ENCODE measurements at places on chromosomes 12 and 14.

- DNase-seq: no peak
Observed at GRCh38 chr14:45790293-45790692, 537.3 kb upstream of the MIS18BP1 start.

DNA sequence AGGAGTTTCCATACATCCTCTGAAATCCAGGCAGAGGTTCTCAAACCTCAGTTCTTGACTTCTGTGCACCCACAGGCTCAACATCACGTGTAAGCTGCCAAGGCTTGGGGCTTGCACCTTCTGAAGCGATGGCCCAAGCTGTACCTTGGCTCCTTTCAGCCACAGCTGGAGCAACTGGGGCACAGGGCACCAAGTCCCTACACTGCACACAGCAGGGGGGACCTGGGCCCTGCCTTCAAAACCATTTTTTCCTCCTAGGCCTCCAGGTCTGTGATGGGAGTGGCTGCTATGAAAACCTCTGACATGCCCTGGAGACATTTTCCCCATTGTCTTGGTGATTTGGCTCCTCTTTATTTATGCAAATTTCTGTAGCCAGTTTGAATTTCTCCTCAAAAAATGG lies 10.6 kb downstream of the AREL1 start:
- DNase-seq: no peak

- no peak for DNase-seq
Observed at GRCh38 chr12:21906919-21907493, 34.2 kb downstream of the ABCC9 start.

- DNase-seq: no peak
Observed at GRCh38 chr12:76413121-76413520, 64.9 kb upstream of the BBS10 start.

GRCh38 chr14:71682337-71682736 lies 249.9 kb upstream of the RGS6 start:
- DNase-seq: no peak

DNA sequence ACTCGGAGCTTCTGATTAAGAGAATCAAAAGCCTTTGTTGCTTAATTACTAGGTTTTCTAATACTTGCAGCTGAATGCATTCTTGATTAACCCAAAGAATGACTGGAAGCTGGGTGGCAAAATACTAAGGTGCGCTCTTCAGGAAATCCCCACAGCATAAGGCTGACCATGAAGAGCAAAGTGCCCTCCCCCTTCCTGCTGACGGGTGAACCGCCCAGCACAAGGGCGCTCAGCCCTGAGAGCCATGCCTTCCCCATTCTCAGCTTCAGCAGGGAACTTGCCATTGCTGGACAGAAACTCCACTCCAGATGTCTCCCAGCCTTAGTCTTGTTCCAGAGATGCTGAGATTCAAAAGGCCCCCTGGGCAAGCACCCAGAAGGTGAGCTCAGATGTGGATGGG lies 27.2 kb upstream of the FBRSL1 start:
- no peak for DNase-seq

DNA sequence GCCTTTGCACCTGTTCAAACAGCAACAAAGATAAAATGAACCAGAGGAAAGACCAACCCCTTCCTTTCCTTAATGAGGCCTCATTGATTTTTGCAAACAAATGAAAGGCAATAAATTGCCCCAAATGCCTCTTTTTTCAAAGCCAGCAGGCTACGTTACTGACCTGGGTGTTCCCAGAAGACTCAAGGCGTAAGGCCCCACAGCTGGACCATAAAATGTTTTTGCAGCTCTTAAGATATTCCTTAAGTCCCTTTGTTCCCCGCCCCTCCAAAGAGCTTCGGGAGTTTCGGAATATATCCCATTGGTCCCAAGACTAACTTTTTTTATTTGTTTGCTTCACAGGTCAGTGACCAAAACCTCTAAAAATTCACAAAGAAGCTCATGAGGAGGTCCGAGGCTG lies 462.9 kb upstream of the PRICKLE1 start:
- no peak for DNase-seq

GRCh38 chr12:20109676-20110075 lies 258.7 kb upstream of the PDE3A start:
- no peak for DNase-seq

DNA sequence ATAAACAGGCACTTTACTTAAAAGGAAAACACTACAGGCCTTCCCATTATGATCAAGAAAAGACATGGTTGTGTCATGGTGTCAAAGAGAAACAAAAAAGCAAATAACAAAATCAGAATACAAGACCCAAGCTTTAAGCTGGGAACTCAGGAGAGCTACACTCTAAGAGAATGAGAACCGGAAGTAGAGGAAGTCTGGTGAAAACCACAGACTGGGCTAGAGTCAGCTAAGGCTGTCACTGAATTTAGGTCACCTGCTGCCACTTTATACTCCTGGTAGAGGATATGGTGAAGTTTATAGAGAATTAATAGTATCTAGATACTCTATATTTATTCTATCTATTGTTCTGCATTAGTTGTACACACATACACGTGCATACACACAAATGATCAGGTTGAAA lies 971.7 kb downstream of the FLRT2 start:
- no peak for DNase-seq

DNA sequence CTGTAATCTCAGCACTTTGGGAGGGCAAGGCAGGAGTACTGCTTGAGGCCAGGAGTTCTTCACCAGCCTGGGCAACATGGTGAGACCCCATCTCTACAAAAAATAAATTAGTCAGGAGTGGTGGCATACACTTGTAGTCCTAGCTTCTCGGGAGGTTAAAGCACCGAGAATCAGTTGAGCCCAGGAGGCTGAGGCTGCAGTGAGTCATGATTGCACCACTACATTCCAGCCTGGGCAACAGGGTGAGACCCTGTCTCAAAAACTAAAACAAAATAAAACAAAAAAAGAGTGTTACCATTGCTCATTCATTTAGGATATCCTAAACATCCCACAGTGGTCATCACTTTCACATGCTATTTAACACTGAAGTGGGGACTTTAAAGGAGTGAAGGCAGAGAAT lies 7.8 kb downstream of the NEK9 start:
- DNase-seq: no peak

All from stimulated activated naive CD4-positive, alpha-beta T cell treated with Interleukin-2 at 50 U/mL for 16 hours (primary cell).